ENCODE measurements at places on chromosomes 1 and 21.
A peak's percentile ranks its signal among the peaks of the same experiment; 100 is the strongest.

- DNase-seq, result no peak
These were observed 47.1 kb downstream of the FCRL3 start for GRCh38 chr1:157653494-157653873.

DNA sequence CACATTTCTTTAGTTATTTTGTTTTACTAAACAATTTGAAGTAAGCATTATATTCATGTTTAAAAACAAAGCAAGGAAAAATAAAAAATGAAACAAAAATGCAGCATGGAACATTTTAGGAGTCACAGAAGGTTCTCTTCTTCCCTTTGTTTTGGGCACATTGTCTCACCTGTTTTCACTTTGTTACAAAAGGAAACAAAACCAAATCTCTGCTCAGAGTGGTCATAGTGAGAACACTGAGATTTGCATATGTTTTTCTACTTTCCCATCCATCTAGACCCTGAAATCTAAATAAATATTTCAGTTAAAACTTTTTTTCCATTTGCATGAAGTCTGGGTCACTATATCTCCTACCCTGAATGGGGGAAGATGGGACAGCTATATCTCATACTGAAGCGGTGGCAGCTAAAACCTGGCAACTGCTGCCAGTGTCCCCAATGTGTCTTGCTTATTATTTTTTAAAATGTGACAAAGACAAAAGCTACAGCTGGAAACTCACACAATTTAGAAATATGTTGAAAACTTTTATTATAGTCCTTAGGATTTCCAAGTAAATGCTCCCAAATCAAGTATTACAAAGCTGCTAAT, 3.5 kb downstream of the EXOC8 start:
- DNase-seq, result peak; percentile 38

DNA sequence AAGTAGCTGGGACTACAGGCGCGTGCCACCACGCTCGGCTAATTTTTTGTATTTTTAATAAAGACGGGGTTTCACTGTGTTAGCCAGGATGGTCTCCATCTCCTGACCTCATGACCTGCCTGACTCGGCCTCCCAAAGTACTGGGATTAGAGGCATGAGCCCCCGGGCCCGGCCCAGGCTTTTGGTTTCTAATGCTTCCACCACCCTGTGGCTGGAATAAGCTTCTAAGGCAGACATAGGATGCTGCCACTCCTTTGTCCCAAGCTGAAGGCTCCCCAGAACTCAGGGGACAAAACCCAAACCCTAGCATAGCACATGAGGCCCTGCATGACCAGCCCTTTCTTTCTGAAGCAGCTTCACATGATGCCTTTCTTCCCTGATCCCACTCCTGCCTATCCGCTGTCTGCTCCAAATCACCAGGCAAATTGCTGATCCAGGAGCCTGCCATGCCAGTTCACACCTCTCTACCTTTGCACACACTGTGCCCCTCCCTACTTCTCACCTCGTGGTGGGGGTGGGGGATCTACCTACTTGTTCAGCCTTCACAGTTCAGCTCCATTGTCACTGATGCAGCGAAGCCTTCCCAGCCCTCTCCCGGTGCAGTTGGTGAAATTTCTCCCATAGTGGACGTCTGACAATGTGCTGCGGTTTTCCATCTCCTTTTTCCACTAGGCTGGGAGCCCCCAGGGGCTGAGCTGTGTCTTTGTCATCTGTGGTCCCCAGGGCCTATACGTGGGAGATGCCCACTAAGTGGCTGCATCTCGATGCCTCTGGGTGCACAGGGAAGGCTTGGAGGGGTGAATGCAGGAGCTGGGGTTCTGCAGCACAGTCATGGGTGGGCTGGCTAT, 6.9 kb downstream of the PTPRU start:
- DNase-seq, result no peak

- DNase-seq, result no peak
These were observed 203.4 kb upstream of the SPAG17 start for GRCh38 chr1:118388301-118388959.

- no peak for DNase-seq
These were observed 423.8 kb upstream of the CXADR start for GRCh38 chr21:17089091-17089491.

GRCh38 chr1:5595531-5596170, 396.6 kb downstream of the NPHP4 start:
- no peak for DNase-seq

GRCh38 chr1:43686801-43687200, 20.5 kb upstream of the ST3GAL3 start:
- no peak for DNase-seq

- DNase-seq, result no peak
These were observed 7.7 kb downstream of the SLFNL1 start for GRCh38 chr1:41013796-41014195.

GRCh38 chr1:7667625-7668218, 103.4 kb upstream of the VAMP3 start:
- DNase-seq, result peak; percentile 87

GRCh38 chr1:193654951-193655735, 468.7 kb upstream of the B3GALT2 start:
- DNase-seq, result no peak

GRCh38 chr1:148354284-148354912, 128.7 kb downstream of the PPIAL4G start:
- DNase-seq, result no peak

DNA sequence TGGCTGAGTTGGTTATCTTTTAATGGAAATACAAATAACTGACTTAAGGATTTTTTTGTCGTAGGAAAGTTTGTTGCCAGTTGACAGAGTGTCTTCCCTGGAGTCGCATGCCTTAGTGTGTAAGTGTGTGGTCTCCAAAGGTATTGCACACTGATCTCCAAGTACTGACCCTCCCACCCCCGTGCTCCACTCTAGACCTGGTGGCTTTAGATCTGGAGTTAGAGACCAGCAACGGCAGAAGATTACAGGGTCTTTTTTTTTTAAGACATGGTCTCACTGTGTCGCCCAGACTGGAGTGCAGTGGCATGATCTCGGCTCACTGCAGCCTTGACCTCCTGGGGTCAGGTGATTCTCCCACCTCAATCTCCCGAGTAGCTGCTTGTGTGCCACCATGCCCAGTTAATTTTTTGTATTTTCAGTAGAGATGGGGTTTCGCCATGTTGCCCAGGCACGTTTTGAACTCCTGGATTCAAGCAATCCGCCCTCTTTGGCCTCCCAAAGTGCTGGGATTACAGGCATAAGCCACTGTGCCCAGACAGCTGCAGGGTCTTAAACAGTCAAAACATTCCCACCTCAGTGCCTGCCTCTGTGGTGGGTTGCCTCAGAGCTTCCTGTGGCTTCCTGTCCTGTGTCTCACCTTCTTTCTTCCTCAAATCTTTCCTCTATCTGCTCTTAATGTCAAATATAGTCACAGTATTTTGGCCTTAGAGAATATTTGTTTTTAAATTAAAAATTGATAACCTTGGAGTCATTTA, 6.9 kb downstream of the TRAPPC10 start:
- DNase-seq, result no peak

- no peak for DNase-seq
These were observed 139.5 kb downstream of the GRIK3 start for GRCh38 chr1:36894824-36895223.

- no peak for DNase-seq
These were observed 4.6 kb downstream of the MIB2 start for GRCh38 chr1:1619917-1620361.

- DNase-seq, result no peak
These were observed 152.7 kb downstream of the PIK3R3 start for GRCh38 chr1:45979778-45980176.

- peak; percentile 49 for DNase-seq
These were observed 10.0 kb downstream of the NCF2 start for GRCh38 chr1:183580281-183580682.

GRCh38 chr1:213820362-213821149, 167.2 kb upstream of the PROX1 start:
- DNase-seq, result no peak

DNA sequence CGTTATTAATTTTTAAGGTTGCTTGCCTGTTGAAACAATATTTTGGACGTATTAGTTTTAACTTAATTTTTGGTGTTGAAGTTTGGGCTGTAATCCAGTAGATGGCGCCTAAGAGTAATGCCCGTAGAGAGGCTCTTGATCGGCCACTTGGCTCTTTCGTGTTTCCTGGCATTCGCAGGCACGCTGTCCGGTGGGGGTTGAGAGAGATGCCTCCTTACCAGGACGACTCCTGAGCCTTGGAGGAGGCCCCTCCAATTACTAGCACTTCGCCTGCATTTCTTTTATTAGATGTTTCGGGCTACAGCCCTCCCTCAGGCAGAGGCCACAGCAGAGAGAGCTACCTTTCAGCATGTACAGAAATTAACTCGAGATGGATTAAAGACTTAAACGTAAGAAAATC, 12.0 kb downstream of the OR2M4 start:
- peak; percentile 49 for DNase-seq

- peak; percentile 82 for DNase-seq
These were observed 27.3 kb downstream of the GPR157 start for GRCh38 chr1:9101510-9102146.

GRCh38 chr1:17120481-17120877, 1.2 kb upstream of the PADI2 start:
- DNase-seq, result no peak

GRCh38 chr1:64844175-64844574, 99.3 kb downstream of the RAVER2 start:
- no peak for DNase-seq

- no peak for DNase-seq
These were observed 30.8 kb downstream of the MRPL37 start for GRCh38 chr1:54230507-54231339.

DNA sequence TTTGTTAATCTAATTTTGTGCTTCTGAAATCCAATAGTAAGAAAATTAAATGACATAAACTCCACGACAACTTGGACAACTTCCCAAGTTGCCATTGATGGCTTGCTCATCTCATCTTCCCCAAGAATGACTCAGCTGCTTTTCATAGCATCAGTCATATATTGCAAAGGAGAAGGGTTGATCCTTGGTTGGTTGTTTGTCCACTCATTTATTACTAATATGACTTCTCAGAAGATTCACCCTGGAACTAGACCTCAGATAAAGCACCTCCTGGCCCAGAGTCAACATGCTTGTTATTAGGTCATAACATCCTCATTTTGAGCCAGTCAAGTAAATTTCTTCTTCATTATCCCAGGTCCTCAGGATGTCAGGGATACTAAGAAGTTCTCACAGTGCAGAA, 2.3 kb upstream of the LCE3D start:
- no peak for DNase-seq

DNA sequence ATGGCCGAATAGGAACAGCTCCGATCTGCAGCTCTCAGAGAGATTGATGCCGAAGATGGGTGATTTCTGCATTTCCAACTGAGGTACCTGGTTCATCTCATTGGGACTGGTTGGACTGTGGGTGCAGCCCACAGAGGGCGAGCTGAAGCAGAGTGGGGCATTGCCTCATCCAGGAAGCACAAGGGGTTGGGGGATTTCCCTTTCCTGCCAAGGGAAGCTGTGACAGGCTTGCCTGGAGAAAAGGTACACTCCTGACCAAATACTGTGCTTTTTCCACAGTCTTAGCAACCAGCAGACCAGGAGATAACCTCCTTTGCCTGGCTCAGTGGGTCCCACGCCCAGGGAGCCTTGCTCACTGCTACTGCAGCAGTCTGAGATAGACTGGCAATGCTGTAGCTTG, 66.9 kb downstream of the HSD3B1 start:
- no peak for DNase-seq

- no peak for DNase-seq
These were observed 43.2 kb downstream of the MRPS6 start for GRCh38 chr21:34116569-34116968.

GRCh38 chr1:209343511-209343910, 240.0 kb upstream of the CAMK1G start:
- DNase-seq, result no peak

- DNase-seq, result no peak
These were observed 35.6 kb downstream of the NUF2 start for GRCh38 chr1:163357378-163357777.

GRCh38 chr1:152035539-152036266, 1.1 kb downstream of the S100A11 start:
- DNase-seq, result no peak
